Naive thymus-derived CD4-positive, alpha-beta T cell (primary cell): ENCODE measurements at places on chromosomes 11 and 22. TPM values are rescaled to one million over a fixed set of nuclear protein-coding genes. Genes with fewer than 3 reads are reported as not detected.

Gene CHEK2
- total RNA-seq: 36.7 and 39.2 TPM in 2 replicates

Gene FOSL1
- total RNA-seq: not detected

Gene JAML
- 120 TPM for total RNA-seq

Gene MRGPRD
- not detected for total RNA-seq

Gene MICAL3
- total RNA-seq: 10.0 TPM

Gene MMP1
- total RNA-seq: not detected

Gene CCDC117
- total RNA-seq: 22.5 TPM

Gene GNG3
- total RNA-seq: not detected

Gene GLYATL1
- total RNA-seq: not detected

Gene ENTHD1
- 0.60 TPM for total RNA-seq

Gene CCDC188
- total RNA-seq: not detected
